ENCODE measurements at places on chromosomes 6 and 20.

GRCh38 chr6:16846399-16846778, 85.1 kb upstream of the ATXN1 start:
- DNase-seq, result no peak

- DNase-seq, result peak; percentile 8
These were observed 3.2 kb downstream of the MARCKS start for GRCh38 chr6:113860181-113860955.

DNA sequence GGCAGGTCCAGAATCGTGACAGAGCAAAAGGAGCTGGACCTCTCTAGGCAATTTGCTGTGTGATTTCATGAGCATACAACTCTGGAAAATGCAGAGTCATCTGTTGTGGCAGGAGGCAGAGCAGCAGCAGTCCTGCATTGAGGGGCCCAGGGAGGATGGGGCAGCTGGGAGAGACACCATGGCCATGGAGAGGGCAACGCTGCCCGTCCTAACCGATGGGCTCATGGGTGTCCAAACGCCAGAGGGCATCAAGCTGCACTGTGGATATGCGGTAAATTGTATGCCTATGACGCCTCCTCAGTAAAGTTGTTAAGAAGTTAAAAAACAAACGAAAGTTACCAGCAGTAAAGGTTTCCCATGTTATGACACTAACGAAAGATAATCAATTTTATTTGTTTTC, 42.2 kb upstream of the DACT2 start:
- DNase-seq, result no peak

DNA sequence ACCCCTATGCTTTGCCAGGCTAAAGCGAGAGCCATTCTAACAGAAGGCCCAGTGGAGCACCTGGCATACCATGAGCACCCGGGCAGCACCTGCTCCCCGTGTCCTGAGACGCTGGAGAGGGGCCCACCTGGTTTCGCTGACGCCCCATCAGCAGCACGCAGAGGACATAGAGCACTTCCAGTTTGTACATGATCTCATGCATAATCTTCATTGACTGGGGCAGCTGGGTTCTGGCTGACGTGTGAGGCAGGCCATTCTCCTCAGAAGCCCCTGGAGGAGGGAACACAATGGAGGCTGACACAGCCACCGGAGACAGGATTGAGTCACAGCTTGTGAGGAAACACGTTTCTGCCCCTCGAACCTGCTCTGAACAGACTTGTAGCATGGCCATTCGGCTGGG, 65.4 kb downstream of the MYH7B start:
- DNase-seq, result no peak

GRCh38 chr6:90080876-90081481, 186.7 kb downstream of the GJA10 start:
- no peak for DNase-seq

DNA sequence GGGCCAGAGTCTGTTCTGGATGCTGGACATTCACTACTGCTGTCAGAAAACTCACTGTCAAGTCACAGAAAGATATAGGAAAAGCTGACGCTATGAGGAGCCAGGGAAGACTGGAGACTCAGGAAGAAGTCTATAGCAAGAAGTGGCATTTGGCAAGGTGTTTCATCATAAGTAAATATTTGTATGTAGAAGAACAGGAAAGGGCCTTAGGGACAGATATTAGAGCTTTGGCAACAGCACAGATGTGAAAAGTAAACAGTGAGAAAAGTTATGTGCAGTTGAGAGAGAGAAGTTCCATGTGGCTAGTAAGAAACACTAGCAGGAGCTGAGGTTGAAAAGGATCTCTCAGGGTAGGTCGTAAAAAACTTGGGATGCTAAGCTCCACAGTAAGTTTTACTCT, 868.9 kb downstream of the PHF3 start:
- no peak for DNase-seq

DNA sequence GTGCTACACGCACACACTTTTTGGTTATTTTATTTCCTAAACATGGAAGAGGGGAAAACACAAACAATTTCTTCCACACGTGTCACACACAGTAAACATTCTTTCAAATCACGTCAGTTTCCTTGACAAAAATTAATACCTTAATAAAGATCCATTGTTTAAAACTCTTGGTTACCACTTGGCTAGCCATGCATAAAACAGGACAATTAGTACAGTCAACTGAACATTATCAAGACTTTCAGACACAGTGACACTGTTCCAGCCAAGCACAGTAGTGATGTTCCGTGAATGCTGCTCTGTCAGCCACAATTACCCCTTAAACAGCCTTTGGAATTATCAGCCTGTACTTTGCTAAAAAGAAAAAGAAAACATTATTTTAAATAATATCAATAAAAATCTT, 50.8 kb downstream of the GMDS start:
- no peak for DNase-seq

GRCh38 chr6:149248693-149249369, 68.7 kb upstream of the TAB2 start:
- DNase-seq, result no peak

- no peak for DNase-seq
These were observed 520.9 kb downstream of the HTR1B start for GRCh38 chr6:76942203-76942966.

DNA sequence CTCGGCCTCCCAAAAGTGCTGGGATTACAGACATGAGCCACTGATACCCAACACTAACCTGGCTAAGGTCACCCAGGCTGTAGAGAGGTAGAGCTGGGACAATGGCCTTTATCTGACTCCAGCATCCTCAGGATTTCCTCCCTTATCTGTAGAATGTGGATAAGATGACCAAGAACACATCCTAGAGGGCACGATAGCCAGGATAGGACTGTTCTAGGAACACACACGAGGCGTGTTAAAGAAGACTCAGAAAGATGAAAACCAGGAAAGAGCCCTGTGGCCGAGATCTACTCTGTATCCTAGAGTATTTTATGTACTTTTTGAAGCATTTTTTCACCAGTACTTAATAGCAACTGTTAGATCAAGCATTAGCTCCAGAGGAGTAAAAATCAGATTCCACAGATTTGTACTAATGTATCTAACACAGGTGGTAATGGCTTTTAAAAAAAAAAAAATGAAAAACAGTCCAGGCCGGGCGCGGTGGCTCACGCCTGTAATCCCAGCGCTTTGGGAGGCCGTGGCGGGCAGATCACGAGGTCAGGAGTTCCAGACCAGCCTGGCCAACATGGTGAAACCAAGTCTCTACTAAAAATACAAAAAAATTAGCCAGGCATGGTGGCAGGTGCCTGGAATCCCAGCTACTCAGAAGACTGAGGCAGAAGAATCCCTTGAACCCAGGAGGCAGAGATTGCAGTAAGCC, 17.3 kb downstream of the PPP1R10 start:
- DNase-seq, result no peak

- no peak for DNase-seq
These were observed 120.9 kb downstream of the MANEA start for GRCh38 chr6:95698271-95698670.

DNA sequence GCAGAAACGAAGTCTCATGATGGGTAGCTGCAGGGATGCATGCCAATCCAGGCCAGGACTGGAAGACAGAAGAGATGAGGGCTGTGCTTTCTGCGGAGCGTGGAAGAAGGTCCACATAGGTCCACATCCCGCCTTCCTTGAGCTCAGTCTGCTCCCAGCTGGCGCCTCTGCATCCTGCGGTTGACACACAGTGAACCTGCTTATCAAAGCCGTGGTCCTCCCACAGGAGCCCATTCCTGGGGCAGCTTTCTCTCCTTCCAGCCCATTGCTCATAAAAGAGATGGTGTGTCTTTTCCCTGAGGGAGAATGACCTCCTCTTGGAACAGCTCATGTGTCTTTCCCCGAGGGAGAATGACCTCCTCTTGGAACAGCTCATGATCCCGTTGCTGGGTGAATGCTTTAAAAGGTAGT, 225.4 kb downstream of the CDH4 start:
- no peak for DNase-seq
